ENCODE measurements at places on chromosomes 4 and X. TPM values are rescaled to one million over a fixed set of nuclear protein-coding genes. Genes with fewer than 3 reads are reported as not detected.

GRCh38 chrX:129738466-129739308 is at the start of gene XPNPEP2:
XPNPEP2 (plus strand) TSS chrX:129738979; CDS start chrX:129739214, 235 bp downstream.
- DNase-seq, result no peak

- no peak for DNase-seq
Observed at GRCh38 chrX:31168551-31168950, 96.7 kb upstream of the FTHL17 start.

DLG3 gene
- total RNA-seq, result 0.89 TPM

DNA sequence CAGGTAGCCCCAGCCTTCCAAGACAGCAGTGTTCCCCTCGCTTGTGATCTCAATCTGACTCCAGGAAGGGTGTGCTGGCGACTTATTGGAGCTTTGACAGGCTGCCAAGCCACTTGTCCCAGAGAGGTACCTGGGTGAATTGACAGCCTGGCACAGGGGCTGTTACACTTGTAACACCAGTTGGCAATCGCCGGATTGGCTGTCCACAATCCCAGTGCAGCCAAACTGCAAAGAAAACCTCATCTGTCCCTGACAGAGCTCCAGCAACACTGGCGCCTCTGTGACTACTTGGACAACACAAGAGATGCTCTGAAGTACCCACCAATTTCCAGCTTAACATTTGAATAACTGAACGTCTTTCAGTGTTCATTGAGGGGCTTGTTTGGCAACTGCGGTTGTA is 76.8 kb upstream of the PRPS1 start:
- DNase-seq, result no peak

- no peak for DNase-seq
Observed at GRCh38 chr4:10579648-10580047, 104.9 kb downstream of the CLNK start.

- DNase-seq, result no peak
Observed at GRCh38 chr4:108172753-108173598, 4.2 kb upstream of the LEF1 start.

GRCh38 chr4:110705440-110705782 is 82.5 kb upstream of the PITX2 start:
- no peak for DNase-seq

RHOXF1 gene
- not detected for total RNA-seq

ODAPH gene
- total RNA-seq, result not detected

GRCh38 chr4:126610933-126611332 is 1021.8 kb upstream of the INTU start:
- no peak for DNase-seq

DNA sequence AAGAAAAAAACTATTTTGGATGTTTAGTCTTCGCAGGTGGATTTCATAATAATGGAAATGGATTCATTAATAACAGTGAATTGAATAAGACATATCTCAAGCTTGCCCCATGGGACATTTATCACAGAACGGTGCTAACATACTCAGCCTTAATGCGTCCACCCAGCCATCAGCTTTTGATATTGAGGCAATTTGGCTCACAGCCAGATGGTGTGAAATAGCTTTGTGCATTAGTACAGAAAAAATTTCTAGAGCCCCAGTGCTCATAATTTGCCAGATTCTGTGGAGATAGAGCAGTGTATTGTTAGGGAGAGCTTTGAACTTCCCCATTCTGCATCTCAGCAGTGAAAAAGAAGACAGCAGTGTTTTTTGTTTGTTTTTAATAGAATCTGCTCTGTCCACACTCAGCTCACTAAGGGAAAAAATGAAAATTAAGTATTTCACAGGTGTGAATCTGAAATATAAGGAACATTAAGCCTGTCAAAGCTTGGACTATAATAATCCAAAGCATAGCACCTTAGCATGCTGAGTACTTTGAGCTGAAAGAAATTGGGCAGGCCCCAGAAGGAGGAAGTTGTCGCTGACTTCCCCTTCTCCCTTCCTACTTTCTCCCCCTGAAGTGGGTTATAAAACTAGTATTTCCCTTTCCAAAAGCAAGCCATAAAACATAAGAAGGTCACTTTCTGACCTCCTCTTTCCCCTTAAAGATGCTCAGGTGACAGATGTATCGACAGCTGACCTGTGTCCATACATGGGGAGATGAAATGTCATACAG is 295.8 kb downstream of the MAGEB5 start:
- no peak for DNase-seq

XAGE1A gene
- total RNA-seq, result not detected

DNA sequence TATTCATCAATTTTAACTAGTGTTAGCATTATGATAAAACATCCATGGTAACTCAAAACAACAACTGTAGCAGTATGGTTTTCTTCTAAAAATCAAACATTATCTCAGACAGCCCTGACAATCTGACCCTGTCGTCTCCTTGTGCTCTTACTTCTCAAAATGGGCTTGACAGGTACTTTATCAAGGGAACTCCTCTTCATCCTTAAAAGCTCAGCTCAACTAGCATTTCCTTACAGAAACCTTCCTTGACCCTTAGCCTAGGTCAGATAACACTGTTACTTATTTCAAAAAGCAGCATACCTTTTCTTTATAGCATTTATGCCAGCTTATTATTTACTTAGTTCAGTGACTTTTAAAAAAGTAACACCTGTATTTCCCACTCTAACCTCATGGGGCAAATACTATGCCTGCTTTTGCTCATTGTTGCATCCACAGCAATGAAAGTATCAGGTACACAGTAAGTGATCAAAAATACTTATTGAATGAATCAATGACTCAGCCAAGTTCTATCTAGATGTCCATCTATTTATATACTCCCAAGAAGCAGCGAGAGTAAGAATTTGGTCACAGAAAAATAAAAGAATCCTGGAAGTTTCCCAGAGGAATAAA is 41.9 kb downstream of the ADAMTS3 start:
- DNase-seq, result no peak
